ENCODE measurements at places on chromosomes 11 and 22.

DNA sequence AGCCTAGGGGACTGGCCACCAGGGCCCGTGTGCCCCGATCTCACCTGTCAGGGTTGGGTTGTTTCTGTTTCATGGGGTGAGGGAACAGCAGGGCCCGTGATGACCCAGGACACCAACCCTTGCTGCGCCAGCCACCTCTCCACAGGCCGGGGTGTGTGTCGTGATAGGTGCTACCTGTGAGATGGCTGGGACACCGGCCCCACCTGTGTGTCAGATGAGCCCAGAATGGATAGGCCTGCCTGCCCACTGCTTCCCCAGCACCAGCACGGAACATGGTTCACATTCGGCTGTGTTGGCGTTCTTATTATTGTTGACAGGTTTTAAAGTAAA, 7.1 kb downstream of the CLDN5 start:
- DNase-seq = no peak

DNA sequence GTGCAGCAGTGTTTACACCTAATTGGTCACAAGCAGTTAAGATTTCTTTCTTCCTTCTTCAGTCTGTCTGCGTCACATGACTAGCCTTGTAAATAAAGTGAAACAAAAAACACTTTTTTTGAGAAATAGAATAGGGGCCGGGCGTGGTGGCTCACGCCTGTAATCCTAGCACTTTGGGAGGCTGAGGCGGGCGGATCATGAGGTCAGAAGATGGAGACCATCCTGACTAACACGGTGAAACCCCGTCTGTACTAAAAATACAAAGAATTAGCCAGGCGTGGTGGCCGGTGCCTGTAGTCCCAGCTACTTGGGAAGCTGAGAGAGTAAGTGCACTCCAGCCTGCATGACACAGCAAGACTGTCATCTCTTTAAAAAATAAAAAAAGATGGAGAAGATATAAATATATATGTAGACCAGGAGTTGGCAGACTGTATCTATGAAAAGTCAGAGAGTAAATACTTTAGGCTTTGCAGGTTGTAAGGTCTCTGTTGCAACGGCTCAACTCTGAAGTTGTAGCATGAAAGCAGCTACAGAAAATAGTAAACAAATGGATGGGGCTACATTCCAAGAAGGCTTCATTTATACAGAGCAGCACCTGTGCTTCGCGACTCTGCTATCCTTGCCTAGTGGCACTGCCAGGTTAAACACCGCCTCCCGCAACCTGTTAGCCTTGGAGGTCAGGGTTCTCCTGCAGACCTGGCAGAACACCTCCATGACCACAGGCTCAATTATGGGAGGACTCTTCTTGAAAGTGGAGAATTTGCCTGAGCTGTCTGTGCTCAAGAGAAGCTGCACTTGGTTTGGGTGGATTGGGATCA, 55.9 kb downstream of the PPP6R2 start:
- DNase-seq = no peak

- no peak for DNase-seq
Observed at GRCh38 chr11:17547932-17548331, 873 bp downstream of the OTOG start.

GRCh38 chr11:26186389-26186788, 145.5 kb upstream of the ANO3 start:
- no peak for DNase-seq

- no peak for DNase-seq
Observed at GRCh38 chr11:119342023-119342300, 1.3 kb upstream of the C1QTNF5 start.

DNA sequence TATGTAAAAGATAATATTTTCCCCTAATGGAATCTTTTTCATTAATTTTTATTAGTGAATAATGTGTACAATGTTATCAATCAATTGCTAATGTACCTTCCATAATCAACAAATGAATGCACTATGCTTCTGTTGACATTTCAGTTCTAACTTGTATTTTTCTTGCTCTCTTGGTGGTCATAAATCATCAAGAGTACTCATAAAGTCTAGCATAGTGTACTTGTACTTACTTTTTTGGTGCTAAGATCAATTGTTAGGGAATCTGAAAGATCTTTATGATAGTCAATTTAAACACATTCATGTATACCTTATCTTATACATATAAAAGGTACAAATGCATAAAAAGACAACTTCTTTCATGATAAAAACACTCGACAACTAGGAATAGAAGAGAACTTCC, 10.5 kb downstream of the ENTHD1 start:
- DNase-seq = no peak

GRCh38 chr11:129720156-129720555, 95.5 kb upstream of the TMEM45B start:
- DNase-seq = no peak

GRCh38 chr11:35009191-35009943, 92.9 kb downstream of the PDHX start:
- DNase-seq = no peak

DNA sequence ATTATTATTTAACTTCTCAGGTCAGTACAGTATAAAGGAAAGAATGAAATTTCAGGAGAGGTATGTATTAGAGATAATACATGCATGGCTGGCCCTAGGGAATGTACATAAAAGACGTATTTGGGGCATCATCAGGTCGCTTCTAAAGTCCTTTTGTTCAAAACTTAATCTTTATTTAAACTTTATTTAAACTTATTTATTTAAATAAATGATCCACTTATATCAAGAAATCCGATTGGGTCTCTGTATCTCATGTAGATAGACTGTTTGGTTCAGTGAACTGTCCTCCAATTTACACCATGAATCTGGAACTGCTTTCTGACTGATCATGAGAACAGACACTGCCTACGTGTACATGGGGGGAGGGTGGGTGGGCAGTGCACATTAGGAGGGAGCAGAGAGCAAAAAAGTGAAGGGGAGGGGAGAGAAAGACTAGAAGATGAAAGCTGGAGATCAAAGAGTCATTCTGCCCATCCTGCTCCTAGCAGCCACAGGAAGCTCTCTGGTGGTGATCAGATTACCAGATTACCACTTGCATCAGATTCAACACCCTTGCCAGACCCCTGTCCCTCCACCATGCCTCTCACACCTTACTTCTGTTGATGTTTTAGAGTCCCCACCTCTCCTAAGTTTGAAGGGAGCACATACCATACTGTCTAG, 92.1 kb upstream of the MTMR2 start:
- DNase-seq = no peak

DNA sequence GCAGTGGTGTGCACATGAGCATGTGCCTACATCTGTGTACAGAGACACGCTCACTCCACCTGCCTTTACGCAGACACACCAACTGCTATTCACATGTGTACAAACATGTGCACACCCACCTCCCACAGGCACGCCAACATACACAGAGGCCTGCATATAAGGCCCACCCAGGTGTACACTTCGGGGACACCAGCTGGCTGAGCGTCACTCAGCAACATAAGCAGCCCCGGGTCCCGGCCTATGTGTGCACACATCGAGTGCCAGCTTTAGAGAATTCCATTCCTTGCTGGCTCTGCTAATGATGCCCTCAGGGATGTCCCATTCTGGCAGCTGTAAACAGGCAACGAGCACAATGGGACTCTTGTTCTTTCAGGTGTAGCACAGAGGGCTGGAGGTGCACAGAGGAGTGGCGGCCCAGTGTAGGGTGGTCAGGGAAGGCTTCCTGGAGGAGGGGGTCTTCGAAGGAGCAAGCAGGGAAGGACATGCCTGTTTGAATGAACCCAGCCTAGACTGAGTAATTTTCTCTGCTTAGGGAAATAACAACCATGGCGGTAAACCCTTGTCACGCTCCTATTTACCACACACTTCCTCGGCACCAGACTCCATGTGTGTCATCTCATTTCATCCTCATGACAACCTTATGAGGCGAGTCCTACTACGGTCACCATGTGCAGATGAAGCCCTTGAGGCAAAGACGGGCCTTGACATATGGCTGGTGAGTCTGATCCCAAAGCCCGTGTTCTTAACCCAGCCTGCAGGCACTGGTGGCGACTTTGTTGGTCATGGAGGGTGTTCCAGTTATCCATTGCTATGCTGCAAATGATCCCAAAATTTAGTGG, 35.1 kb downstream of the RPL3 start:
- DNase-seq = no peak

- no peak for DNase-seq
Observed at GRCh38 chr11:21817696-21818095, 375.2 kb upstream of the ANO5 start.

- no peak for DNase-seq
Observed at GRCh38 chr22:30040499-30041260, 39.6 kb upstream of the HORMAD2 start.

Data from NCI-H1092 (cell line).